ENCODE measurements at places on chromosomes 4 and X.

DNA sequence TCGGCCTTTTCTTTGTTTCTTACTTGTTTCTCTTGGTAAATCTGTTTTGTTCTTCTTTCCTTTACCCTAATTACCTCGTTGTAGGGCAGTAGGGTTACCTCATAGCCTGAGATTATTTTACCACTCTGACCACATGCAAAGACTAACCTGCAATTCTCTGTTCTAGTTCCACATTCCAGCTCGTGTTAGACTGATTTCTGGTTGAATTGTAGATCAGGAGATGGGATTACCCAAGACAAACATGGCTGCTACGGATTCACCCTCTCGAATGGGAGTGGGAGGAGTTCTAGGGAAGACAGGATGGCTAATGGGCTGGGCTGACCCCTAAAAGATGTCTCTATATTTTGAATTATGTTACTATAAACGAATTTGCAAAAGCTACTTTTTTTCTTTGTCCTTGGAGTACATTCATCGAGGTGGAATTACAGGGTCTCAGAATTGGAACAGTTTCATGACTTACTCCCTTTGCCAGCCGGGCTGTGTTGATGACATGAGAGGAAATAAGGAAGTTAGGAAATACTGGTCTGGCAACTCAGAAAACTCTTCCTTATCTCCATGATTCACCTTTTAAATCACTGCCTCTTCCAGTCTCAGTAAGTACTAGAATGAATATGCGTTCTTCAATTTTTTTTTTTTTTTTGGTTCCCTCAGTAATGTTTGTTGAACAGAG, 36.7 kb upstream of the FBXW7 start:
- DNase-seq, result no peak

DNA sequence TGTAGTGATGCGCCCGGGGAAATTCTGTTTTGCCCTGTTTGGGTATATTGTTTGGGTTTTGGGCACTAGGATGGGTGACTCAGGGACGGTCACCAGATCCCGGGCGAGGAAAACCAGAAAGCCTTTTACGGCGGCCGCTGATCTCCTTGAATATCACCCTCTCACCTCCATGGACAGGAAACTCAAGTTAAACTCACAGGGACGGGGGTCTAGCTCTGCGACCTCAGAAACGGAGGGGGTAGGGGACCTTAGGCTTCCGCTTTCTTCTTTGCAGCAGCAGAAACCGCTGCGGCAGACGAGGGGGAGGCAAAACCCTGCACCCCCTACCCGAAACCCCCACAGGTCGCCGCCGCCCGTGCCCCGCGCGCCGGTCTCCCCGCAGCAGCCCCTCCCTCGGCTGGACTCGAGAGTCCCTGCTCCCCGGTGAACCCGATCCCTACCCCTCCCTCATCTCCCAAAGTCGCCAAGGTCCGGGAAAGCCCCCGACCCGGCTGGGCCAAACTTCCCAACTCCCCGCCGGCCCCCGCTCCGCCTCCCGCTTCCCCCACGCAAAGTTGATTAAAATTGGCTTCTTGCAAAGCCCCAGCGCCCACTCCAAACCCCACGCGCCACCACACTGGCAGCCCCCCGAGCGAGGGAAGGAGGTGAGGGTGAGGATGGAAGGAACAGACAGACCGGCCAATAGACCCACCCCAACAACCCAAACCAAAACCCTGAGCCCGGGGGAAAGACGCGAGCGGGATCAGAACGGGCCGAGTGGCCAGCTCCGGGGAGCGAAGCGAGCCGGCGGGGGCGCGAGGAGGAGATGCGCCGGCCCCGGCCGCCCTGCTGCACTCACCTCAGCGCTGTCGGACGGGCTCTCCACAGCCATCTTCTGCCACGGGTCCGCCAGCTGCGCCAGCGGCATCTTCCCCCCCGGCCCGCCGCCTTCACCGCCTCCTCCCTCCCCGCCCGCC, 705 bp downstream of the RPS6KA3 start:
- peak; percentile 33 for DNase-seq

DNA sequence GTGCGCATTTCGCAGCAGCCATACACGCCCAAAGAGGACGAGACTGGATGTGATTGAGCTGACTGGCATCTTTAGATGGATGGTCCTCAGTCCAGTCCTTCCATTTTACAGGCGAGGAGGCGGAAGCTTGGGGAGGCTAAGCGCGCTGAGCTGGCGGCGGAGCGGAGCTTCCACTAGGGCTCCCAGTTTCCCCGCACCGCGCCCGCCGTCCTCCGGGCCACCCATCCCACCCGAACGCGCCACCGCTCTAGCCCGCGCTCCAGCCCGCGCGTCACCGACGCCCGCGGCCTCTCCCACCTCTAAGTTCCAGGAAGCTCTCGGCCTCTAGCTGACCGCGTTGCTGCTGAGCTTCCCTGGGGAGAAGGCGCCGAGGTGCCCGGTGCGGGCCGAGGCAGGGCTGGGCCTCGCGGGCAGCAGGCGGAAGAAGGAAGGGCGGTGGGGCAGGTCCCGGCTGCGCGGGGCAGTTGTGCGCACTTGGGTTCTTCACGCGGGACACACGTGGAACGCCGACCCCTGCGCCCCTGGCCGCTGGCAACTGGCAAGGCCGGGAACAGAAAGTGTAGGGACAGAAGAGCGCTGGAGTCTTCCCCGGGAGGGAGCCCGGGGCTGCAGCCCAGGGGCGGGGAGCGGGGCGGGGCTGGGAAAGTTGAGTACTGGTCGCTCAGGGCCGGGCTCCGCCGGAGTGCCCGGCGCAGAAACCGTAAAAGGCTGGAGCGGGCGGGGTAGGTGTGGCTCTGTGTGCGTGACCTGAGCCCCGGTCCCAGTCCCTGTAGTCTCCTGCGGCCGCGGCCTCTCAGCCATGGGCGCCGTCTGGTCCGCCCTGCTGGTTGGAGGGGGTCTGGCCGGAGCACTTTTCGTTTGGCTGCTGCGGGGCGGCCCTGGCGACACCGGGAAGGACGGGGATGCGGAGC, at the start of gene STBD1:
TSS of gene STBD1 (plus strand) at position 763 of the 911 bp plus-strand sequence. CDS start at position 800, 37 bp downstream.
- peak; percentile 35 for DNase-seq

- no peak for DNase-seq
Measured at GRCh38 chr4:15533817-15534216, 64.1 kb downstream of the CC2D2A start.

GRCh38 chr4:154998284-154998683, 210.2 kb upstream of the NPY2R start:
- DNase-seq, result no peak

DNA sequence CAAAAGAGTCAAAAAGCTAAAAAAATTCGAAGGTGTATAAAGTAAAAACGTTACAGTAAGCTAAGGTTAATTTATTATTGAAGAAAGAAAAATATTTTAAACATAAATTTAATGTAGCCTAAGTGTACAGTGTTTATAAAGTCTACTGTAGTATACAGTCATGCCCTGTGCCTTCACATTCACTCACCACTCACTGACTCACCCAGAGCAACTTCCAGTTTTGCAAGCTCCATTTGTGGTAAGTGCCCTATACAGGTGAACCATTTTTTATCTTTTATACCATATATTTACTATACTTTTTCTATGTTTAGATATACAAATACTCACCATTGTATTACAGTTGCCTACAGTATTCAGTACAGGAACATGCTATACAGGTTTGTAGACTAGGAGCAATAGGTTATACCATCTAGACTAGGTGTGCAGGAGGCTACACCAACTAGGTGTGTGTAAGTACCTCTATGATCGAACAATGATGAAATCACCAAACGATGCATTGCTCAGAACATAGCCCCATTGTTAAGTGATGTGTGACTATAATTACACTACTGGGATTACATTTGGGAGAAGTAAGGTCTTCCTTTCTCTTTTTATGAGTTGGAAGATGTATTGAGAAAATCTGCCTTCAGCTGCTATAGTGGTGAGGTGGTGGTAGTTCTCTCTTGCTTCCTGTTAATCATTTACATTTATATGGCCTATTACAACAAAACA, 27.2 kb downstream of the TMSB4X start:
- DNase-seq, result peak; percentile 13

DNA sequence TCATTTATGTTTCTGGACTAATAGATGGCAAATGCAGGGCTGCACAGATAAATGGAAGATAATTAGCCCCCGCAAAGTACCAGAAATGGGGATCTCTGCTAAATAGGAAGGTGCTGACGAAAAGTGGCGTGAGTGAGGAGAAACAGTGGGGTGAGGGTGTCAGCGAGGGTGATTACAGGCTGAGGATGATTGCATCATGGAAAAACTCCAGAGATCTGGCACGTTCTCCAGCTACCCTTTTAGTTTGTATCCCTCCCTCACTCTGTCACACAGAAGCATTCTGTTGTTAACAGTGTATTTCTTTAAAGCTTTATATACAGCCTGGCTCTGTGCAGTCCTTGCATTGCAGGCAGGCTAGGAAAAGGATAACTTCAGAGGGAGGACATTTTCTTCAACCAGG, 309.6 kb upstream of the DDX53 start:
- no peak for DNase-seq

- no peak for DNase-seq
Measured at GRCh38 chrX:10007621-10008020, 40.5 kb downstream of the CLDN34 start.

Data from stimulated activated CD4-positive, alpha-beta T cell treated with anti-CD3 and anti-CD28 coated beads, Interleukin-4, amount 100 ng/mL, for 1 hour (primary cell).